ENCODE measurements at places on chromosomes 16 and 17.
A peak's percentile ranks its signal among the peaks of the same experiment; 100 is the strongest.

- no peak for DNase-seq
These were observed 3.5 kb upstream of the ADGRG1 start for GRCh38 chr16:57624806-57625500.

GRCh38 chr16:31182391-31182790 lies 2.5 kb downstream of the FUS start:
- DNase-seq, result no peak

- no peak for DNase-seq
These were observed 9.7 kb downstream of the RAD51C start for GRCh38 chr17:58702045-58702476.

GRCh38 chr16:87945351-87946042 lies 5.7 kb upstream of the BANP start:
- no peak for DNase-seq

DNA sequence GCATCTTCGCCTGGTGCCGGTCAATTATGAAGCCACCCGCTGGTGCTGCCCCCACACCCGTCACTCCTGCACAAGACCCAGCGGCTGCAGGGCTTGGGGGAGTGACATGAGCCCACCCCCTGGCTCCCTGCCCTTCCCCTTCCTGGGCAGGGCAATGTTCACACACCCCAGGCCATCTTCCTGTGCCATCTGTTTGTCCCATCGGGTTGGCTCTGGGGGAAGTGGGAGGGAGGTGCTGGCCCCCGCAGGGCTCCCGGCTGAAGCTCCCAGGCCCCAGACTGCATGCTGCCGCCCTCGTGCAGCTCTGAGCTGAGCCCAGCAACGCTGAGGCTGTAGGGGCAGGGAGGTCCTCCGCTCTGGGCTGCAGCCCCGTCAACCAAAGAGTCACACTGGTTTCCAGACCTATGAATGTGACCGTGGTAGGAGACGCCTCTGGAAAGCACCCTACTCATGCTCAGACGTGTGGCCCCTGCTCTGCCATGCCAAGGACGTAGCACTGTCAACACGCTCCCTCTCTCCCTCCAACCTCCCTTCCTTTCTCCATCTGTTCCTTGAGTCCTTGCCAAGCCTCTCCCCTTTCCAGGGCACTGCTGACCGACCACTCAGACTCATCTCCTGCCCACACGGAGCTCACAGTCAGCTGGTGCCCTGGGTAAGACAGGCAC lies 140.4 kb downstream of the ENGASE start:
- no peak for DNase-seq

- DNase-seq, result no peak
These were observed 510.6 kb downstream of the CDH13 start for GRCh38 chr16:83137326-83137781.

- DNase-seq, result no peak
These were observed 68.5 kb downstream of the RPH3AL start for GRCh38 chr17:283911-284675.

DNA sequence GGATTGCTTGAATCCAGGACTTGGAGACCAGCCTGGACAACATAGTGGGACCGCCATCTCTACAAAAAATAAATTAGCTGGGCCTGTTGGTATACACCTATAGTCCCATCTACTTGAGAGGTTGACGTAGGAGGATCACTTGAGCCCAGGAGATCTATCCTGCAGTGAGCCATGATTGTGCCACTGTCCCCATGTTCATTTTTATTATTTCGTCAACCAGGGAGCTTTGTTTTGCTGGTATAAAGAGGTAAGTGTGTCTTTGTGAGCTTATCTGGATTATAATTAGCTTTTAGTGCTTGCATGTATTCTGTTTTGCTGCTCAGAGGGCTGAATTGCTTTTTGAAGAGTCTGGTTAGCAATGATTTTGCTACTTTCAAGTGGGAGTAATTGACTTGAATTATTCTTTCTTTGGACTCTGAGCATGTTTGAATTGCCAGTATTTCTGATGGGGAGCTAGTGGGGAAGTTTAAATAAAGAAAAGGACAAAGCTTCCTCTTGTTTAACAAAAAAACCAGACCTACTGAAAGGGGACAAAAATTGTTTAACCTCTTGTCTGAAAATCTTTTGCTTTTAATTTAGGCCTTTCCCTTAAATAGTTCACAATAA lies 31.6 kb upstream of the BCAS3 start:
- no peak for DNase-seq

- DNase-seq, result no peak
These were observed 5.0 kb upstream of the NPRL3 start for GRCh38 chr16:143456-143855.

DNA sequence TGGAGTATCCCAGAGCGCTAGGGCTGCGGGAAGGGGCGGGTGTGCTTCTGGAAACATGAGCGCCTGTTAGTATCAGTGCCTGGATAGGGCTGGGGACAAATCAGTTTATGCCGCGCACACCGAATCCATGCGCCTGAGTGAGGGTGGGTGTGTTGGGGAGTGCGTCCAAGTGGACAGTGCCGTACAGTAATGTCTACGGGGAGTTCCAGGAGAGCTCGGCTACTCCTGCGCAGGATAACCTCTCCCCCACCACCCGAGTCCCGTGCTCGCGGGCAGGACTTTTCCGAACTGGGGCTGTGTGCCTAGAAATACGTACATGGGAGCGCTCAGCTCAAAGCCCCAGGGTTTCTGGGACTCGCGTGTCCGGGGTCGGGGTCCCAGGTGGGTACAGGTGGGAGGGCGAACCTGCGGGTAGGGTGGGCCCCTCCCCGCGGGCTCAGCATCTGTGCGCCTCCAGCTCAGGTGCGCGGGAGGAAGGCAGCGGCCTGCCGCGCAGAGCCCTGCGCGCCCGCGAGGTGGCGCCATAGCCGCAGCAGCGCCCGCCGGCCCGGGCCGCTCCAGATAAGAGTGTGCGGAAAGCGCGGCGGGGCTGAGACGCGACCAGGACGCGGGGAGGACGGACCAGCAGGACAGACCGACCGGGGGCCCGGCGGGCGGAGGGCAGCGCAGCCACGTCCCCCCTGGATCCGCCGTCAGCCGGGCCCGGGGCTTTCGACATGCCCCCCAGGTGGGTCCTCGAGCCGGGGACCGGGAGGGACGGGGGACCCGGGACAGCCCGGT lies at the start of gene HIC1:
TSS of gene HIC1 (plus strand) at position 592 of the 780 bp plus-strand sequence. CDS start 1,588 bp downstream, outside the sequence.
- peak; percentile 67 for DNase-seq

- no peak for DNase-seq
These were observed 39.2 kb upstream of the IRF8 start for GRCh38 chr16:85859818-85860125.

DNA sequence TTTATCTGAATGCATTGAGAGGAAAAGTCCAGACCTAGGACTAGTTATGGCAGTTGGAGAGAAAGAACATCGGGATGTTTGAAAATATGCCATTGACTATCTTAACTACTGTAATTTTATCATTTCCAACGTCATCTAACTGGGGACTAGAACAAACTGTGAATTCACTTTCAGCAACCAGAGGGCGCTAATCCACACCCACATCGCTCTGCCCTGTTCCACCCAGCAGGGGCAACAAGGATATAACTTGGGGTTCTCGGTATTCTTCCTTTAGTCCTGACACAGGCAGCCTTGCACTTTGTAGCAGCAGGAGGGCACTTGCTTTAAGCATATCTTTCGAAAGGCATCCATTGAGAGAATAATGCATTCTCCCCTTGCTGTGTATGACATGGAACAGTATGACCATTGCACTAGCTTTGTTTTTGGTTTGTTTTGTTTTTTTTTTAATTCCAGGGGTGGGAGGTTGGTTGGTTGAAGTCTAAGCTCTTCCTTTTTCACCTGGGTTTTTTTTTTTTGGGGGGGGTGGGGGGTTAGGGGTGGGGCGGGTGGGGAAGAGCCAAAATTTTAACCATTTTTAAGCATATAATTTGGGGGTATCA lies 31.5 kb downstream of the SIAH1 start:
- peak; percentile 14 for DNase-seq

DNA sequence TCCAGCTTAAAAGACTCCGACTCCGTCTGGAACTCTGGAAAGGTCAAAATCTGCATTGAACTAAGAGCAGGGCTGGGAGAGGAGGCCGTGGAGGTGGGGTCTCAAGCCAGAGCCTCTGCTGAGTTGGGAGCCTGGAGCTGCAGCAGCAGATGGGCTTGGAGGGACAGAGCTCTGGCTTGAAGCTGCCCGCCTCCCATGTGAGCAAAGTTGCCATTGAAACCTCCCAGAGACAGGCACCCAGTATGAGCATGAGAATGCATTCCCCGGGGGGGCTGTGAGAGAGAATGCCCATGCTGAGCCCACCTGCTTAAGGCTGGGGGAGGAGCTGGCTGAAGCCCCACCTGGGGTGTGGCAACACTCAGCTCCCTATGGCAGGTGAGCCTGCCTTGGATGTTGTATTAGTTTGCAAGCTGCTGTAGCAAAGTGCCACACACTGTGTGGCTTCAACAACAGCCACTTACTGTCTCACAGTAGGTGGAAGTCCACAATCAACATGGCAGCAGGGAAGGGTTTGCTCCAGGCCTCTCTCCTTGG lies 9.6 kb downstream of the KIF19 start:
- DNase-seq, result no peak

DNA sequence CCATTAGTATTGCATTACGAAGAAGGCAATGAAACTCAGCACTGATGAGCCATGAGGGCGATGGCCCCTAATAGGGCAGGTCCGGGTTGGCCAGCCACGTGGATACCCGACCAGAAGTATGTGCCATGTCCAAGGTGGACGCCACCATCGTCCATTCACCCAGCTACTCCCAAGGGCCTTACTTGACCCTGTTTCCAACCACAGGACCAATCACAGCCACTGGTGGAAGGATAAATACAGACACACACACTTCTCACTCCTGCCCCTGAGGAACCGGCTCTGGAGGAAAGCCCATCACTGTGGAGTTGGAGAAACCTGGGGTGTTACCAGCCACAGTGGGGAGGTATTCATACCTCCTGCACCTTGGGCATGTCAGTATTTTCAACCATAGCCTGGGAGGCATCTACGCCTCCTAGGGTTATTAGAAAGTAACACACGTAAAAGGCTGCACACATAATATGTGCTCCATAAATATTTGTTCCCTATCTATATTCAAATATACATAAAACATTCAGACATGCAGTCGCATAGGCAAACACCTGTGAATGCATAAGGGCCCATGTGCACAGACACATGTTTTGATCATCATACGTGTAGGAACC lies 5.4 kb upstream of the ITGA3 start:
- no peak for DNase-seq

DNA sequence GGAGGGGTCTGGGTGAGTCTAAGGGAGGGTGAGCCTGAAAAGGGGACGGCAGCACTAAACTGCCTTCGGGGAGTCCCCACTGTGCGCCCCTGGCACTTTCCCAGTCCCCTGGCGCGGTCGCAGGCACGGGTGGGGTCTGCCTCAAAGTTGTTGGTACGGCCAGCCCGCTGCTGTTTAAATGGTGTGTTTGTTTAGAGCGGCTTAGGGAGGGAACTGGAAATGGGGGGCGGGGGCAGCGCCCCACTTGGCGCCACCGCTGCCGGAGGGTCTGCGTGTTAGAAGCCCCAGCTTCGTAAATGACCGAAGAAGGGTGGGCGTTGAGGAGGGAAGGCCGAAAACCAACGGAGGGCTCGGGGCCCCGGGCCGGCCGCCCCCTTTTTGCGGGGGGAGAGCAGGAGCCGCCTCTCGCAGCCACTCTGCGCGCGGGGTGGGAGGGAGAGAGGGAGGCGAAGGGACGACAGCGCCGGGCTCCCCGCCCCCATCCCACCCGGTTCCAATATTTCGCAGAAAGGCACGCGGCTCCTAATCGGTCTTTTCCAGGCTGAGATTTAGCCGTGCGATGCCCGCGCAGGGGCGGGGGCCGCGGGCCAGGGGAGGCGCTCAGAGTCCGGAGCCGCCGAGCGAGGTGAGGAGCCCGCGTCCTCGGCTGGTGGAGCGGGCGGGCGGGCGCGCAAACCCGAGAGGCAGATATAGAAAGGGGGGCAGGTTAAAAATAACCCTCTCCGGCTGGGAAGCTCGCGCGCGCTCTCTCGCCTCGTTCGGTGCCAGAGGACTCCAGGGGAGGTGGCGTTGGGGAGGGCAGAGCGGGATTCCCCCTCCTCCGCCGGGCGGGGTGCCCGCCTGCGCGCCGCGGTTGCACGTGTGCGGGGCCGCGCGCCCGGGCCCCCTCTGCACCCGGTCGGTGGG lies 54.9 kb downstream of the SREBF1 start:
- DNase-seq, result no peak

- DNase-seq, result no peak
These were observed 1.4 kb downstream of the THUMPD1 start for GRCh38 chr16:20740007-20740883.

GRCh38 chr16:2447920-2448583 lies 11.9 kb upstream of the TEDC2 start:
- DNase-seq, result no peak

DNA sequence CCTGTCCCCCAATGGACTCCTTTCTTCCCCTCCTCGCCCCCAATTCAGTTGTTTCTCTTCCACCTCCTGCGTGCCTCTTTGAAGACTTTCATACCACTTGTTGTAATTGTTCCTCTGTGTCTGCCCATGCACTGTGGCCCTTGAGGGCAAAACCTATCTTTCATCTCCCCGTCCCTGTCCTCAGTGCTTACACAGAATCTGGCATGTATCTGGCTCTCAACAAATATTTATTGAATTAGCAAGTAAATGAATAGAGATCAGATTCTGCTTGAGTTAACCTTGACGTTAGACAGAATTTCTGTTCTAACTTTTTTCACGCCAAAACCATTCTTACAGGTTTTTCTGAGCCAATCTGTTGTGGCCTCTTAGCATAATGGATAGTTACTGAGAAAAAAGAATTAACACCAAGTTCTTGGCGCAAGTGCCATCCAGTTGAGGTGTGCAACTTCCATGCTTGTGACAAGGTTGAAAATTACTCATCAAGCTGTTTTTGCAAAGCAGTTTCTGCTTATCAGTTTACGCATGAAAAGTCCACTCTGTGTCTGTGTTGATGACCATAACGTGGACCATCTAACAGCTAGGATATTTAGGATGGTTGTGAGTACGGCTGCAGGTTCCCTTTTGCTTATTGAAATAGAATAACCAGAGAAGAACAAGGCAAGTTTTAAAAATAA lies 215.1 kb downstream of the PRKCA start:
- DNase-seq, result no peak

GRCh38 chr17:81424151-81425017 lies 29.1 kb downstream of the BAHCC1 start:
- no peak for DNase-seq

DNA sequence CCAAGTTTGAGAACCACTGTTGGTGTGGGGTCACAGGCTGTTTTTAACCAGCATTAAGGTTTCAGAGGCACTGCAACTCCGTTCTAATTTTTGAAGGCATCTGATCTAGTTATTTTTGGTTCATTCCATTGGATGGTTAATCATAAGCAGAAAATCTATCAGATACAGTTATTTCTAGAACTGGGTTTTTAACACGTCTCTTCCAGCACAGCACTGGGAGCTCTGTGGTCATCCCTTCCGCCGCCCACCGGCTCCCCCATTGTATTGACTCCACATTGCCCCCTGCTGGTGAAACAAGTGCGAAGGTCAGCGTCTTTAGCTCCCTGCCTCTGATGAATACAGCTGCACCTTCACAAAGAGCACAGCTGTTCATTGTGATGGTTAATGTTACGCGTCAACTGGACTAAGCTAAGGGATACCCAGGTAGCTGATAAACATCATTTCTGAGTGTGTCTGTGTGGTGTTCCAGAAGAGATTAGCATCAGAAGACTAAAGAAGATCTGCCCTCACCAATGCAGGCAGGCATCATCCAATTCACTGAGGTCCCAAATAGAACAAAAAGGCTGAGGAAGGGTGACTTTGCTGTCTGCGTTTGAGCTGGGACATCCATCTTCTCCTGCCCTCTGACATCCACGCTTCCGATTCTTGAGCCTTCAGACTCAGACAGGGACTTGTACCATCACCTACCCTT lies 8.5 kb downstream of the CCL18 start:
- DNase-seq, result peak; percentile 17

All from stimulated activated CD4-positive, alpha-beta T cell treated with anti-CD3 and anti-CD28 coated beads, Interleukin-1b, Interleukin-23, amount 100 ng/mL, for 1 hour (primary cell).